BJ (cell line): ENCODE measurements at places on chromosomes 4 and X. TPM values are rescaled to one million over a fixed set of nuclear protein-coding genes. Genes with fewer than 3 reads are reported as not detected.
A peak's percentile ranks its signal among the peaks of the same experiment; 100 is the strongest.

FRMD7 gene
- polyA plus RNA-seq, result not detected in 2 replicates

MYOZ2 gene
- polyA plus RNA-seq, result 0.17 and 0.29 TPM in 2 replicates

GRCh38 chrX:84876876-84877275 is 126.8 kb upstream of the APOOL start:
- DNase-seq, result no peak

GRCh38 chrX:133444196-133444595 is 28.9 kb upstream of the GPC4 start:
- no peak for DNase-seq

GRCh38 chr4:94561249-94562024 is 109.7 kb downstream of the PDLIM5 start:
- DNase-seq, result peak; percentile 59

GRCh38 chr4:14915018-14915417 is 87.3 kb upstream of the CPEB2 start:
- DNase-seq, result no peak

DNA sequence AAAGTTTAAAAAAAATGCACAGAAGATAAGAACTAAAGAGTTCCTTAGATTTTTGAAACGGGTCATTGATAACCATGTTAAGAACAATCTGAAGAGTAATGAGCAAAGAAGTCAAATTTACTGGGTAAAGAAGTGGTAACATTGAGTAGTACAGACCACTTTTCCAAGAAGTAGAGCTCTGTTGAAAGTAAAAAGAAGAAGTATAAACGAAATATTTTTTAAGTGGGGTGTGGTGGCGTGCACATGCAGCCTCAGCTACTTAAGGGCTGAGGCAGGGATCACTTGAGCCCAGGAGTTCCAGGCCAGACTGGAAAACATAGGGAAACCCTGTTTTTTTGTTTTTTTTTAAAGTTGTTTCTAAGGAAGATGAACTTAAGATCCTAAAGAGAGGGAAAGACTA is 68.5 kb downstream of the UBA6 start:
- DNase-seq, result no peak

DNA sequence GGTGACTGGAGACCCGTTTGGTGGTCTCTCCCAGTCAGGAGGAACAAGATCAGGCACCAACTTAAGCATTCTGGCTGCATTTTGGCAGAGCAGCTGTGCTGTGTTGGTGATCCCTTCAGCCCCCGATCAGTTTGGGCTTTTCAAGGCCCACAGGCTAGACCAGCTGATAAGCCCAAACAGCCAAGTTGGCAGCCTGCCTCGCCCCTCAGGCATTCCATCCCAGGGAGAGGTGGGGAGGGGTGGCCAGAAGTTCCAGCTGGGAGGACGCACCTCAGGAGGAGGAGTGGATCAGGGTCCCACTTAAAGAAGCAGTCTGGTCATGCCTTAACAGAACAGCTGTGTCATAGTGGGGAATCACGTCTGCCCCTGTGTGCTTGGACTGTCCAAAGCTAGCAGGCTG is 105.8 kb downstream of the CHIC1 start:
- no peak for DNase-seq

- no peak for DNase-seq
Observed at GRCh38 chr4:16669036-16669435, 229.4 kb downstream of the LDB2 start.

GRCh38 chrX:78527818-78528217 is 131.3 kb downstream of the RTL3 start:
- no peak for DNase-seq

VGLL1 gene
- polyA plus RNA-seq, result not detected in 2 replicates

GRCh38 chr4:134540588-134540987 is 339.0 kb upstream of the PABPC4L start:
- DNase-seq, result no peak

DNA sequence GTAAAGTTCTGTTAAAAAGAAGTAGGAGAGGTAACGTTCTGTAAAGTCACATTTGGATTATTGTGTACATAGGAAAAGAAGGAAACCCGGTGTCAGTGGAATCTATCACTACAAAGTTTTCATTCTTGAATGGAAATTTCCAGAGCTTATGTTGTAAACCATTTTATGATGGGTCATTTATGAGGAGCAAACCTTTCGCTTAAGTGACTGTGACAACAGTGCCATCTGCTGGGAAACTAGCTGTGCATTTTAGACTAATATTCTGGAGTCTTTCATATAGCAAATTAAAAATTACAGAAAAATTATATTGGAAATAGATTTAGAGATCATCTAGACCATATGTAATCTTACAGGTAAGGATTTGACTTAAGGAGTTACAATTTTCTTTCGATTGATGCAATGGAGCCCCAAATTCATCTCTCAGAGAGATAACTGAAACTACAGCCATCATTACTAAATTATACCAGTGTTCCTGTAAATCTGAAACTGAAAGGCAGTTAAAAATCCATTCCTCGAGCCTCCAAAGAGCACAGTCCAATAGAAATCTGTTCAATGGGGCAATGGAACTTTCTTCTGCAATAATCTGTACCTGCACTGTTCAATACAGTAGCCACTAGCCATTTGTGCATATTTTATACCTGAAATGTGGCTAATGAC is 26.9 kb downstream of the ASB9 start:
- DNase-seq, result no peak

IL13RA2 gene
- 0.44 and 0.99 TPM in 2 replicates for polyA plus RNA-seq

PCDH19 gene
- polyA plus RNA-seq, result 0.01 TPM in 1 of 2 replicates, not detected in the other

DUSP21 gene
- not detected in 2 replicates for polyA plus RNA-seq

GRCh38 chr4:95142932-95143331 is 385.2 kb downstream of the BMPR1B start:
- DNase-seq, result no peak

GUCY1A1 gene
- 0.23 and 0.38 TPM in 2 replicates for polyA plus RNA-seq

GRCh38 chr4:22417408-22417807 is 98.5 kb downstream of the ADGRA3 start:
- no peak for DNase-seq

MAGEC3 gene
- 0.06 TPM in 1 of 2 replicates, not detected in the other for polyA plus RNA-seq

BGN gene
- 284 and 487 TPM in 2 replicates for polyA plus RNA-seq

DNA sequence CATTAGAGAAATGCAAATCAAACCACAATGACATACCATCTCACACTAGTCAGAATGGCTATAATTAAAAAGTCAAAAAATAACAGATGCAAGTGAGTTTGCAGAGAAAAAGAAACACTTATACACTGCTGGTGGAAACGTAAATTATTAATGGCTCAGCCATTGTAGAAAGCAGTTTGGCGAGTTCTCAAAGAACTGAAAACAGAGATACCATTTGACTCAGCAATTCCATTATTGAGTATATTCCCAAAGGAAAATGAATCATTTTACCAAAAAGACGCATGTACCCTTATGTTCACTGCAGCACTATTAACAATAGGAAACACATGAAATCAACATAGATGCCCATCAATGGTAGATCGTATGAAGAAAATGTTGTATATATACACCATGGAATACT is 75.0 kb downstream of the NAA11 start:
- no peak for DNase-seq

TRMT44 gene
- 5.3 and 7.1 TPM in 2 replicates for polyA plus RNA-seq

GRCh38 chrX:40260146-40260747 is 162.5 kb upstream of the BCOR start:
- DNase-seq, result no peak

SPANXN3 gene
- polyA plus RNA-seq, result not detected in 2 replicates

F11 gene
- polyA plus RNA-seq, result not detected in 2 replicates

DNA sequence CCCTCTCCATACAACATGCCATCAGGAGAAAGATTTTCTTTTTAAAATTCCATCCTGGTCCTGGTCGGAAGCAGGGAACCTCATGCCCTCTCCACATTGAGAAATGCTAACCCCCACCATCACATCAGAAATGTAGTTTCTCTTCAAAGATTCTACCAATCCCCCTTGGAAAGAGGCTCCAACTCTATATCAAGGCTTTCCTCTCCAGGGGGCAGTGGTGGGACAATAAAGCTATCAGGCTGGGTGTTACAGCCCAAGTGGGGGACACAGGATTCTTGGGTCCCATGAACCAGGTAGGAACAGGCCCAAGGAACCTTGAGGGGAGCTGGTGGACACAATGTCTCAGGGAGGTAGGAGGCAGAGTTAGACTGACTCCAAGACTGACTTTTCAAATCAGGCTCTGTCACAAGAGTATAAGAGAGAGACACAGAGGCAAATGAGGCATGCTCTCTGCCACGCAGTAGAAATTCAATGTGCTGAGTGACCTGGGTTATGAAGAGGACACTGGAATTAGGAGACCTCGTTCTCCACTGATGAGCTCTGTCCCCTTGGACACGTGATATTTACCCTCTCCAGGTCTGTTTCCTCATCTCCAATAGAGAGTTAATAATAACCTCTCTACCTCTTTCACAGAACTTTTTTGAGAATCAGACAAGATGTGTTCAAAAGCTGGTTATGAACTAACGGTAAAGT is 4.5 kb downstream of the GJB1 start:
- DNase-seq, result no peak

DNA sequence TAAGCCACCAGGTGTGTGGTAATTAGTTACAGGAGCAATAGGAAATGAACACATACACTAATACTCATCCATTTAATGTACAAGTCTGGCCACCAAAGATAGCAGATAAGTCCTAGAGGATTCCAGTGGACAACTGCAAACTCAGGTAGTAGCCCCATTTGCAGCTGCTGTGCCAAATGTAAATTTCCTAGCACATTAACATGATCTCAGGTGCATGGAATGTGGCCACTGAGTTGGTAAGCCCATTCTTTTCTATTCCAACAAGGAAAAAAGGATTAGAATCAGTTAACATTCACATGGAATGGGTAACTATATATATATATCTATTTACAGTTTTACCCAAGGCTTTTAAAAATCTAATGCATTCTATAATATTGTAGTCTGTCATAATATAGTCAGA is 23.3 kb upstream of the FRAS1 start:
- DNase-seq, result no peak

PNMA6E gene
- not detected in 2 replicates for polyA plus RNA-seq

DNA sequence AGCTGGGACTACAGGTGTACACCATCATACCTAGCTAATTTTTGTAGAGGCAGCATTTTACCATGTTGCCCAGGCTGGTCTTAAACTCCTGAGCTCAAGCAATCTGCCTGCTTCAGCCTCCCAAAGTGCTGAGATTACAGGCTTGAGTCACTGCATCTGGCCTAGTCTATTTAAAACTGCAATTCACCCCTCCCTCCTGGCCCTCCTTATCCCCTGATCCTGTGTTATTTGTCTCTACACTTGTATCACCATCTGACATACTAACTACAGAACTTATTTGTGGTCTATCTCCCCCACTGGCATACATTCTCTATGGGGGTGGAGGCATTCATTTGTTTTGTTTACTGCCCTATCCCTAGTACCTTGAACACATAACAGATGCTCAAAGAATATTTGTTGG is 23.7 kb downstream of the CC2D2A start:
- DNase-seq, result no peak
